Ascending aorta (tissue), 2 donors: ENCODE measurements at places on chromosomes 2 and 18. TPM values are rescaled to one million over a fixed set of nuclear protein-coding genes. Genes with fewer than 3 reads are reported as not detected.

GRCh38 chr2:211417544-211417943 is 861.1 kb downstream of the CPS1 start:
- DNase-seq = no peak
- H3K4me1 ChIP-seq = no peaks in the 10 kb centered on the region
- H3K27ac ChIP-seq = no peak overlapping the region
- H3K4me3 ChIP-seq = no peak overlapping the region
- H3K27me3 ChIP-seq = no peaks in the 10 kb centered on the region

The SLC23A3 gene
- 14.2 TPM for total RNA-seq

- DNase-seq = no peak
- no peaks in the 10 kb centered on the region for H3K27me3 ChIP-seq
- peaks cover 29% of the 10 kb centered on the region for H3K4me1 ChIP-seq
- peak overlapping the region; percentile 98 for H3K27ac ChIP-seq
- H3K36me3 ChIP-seq = peaks cover 4% of the 10 kb centered on the region
These were observed 69.3 kb upstream of the ITGB6 start for GRCh38 chr2:160269365-160269764.

DNA sequence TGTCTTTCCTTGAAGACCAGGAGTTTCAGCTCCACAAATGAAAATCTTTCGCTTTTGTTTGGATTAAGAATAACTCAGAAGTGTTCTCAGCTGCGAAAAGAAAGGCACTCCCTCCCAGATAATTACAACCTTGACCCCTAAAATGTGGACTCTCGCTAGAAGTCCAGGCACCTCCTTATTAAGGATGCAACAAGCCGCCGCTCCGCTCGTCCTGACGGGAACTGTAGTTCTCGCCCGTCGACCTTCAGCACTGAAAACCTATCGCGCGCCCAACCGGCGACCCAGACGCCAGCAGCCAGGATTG is 559 bp downstream of the IMMT start:
- H3K36me3 ChIP-seq = peaks cover 5% of the 10 kb centered on the region
- peaks cover 36% of the 10 kb centered on the region for H3K4me1 ChIP-seq
- peak; percentile 92 for DNase-seq
- H3K27ac ChIP-seq = peak overlapping the region; percentile 99
- H3K27me3 ChIP-seq = no peaks in the 10 kb centered on the region

DNA sequence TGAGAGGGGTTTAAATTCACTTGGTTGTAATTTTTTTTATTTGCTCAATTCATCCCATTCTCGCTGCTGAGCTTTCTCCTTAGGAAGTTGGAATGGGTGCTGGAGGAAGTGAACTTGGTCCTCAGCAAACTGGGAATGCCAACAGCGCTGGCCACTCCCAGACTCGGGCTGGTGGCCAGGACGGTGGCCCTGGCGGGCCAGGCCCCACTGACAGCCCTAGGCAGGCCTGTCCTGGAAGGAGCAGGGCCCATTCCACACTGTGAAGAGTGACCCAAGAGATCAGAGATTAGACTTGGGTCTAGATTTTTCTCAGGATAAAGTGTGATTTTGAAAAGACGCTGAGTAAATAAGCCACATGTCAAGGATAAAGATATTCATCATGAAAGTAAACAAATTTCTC is 132.7 kb downstream of the HDAC4 start:
- H3K4me1 ChIP-seq = peaks cover 23% of the 10 kb centered on the region
- peak overlapping the region; percentile 87 for H3K27ac ChIP-seq
- H3K4me3 ChIP-seq = no peak overlapping the region
- H3K27me3 ChIP-seq = no peaks in the 10 kb centered on the region
- peak; percentile 84 for DNase-seq

The TACR1 gene
- total RNA-seq = 27.5 TPM

- no peak overlapping the region for H3K4me3 ChIP-seq
- H3K36me3 ChIP-seq = no peaks in the 10 kb centered on the region
- no peaks in the 10 kb centered on the region for H3K27me3 ChIP-seq
- H3K27ac ChIP-seq = no peak overlapping the region
- no peak for DNase-seq
- no peaks in the 10 kb centered on the region for H3K4me1 ChIP-seq
These were observed 183.7 kb upstream of the LHCGR start for GRCh38 chr2:48939232-48939631.

DNA sequence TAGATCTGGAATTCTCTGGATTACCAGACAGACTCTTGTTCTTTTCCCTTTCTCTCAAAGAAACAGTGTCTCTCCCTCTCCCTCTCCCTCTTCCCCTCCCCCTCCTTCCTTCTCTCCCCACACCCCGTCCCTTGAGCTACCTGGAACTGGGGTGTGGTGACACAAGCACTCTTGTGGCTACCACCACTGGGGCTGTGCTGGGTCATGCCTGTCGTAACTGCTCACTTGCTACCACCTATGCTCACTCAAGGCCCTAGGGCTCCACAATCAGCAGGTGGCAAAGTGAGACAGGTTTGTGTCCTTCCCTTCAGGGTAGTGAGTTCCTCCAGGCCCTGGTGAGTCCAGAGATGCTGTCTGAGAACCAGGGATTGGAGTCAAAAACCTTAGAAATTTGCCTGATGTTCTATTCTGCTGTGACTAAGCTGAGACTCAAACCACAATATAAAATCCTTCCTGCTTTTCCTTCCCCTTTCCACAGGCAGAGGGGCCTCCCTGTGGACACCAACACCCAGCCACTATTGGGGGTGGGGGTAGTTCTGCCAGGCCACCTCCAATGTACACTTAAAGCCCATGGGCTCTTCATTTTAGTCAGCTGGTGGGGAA is 70.8 kb downstream of the OXER1 start:
- H3K36me3 ChIP-seq = no peaks in the 10 kb centered on the region
- no peak overlapping the region for H3K4me3 ChIP-seq
- no peaks in the 10 kb centered on the region for H3K4me1 ChIP-seq
- H3K27me3 ChIP-seq = no peaks in the 10 kb centered on the region
- H3K27ac ChIP-seq = no peak overlapping the region

- H3K27me3 ChIP-seq = no peaks in the 10 kb centered on the region
- H3K36me3 ChIP-seq = no peaks in the 10 kb centered on the region
- no peak overlapping the region for H3K27ac ChIP-seq
- H3K4me1 ChIP-seq = no peaks in the 10 kb centered on the region
- no peak overlapping the region for H3K4me3 ChIP-seq
These were observed 242.7 kb downstream of the CNTNAP5 start for GRCh38 chr2:124267794-124268193.

GRCh38 chr2:204274991-204275390 is 270.3 kb upstream of the PARD3B start:
- no peaks in the 10 kb centered on the region for H3K27me3 ChIP-seq
- H3K36me3 ChIP-seq = no peaks in the 10 kb centered on the region
- H3K27ac ChIP-seq = no peak overlapping the region

DNA sequence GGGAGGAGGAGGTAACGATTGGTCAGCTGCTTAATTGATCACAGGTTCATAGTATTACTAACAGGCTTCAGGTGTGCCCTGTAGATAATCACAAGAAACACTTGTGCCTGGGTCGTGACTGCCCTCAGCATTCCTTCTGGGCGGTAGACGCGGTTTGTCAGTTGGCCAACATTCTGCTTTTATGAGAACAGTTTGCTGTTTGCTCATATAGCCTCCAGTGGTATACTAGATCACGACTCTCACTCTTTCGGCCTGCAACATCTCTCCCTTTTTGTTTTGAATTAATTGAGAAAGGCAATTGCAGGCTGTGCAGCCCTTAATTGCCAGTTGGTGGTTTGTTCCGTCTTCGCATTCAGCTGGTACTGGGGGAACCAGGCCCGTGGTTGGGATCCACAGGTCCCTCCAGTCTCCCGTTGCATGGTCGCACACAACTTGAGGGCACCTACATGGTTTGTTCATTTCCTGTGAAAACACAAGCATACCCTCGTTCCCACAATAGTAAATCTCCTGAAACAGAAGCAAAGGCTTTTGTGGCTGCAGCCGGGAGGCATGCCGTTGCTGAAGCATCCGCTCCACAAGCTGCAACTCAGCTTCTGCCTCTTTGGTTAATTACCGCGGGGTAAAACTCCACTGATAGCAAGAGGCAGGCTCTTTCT is 30.3 kb upstream of the GPR17 start:
- no peak overlapping the region for H3K27ac ChIP-seq
- no peaks in the 10 kb centered on the region for H3K36me3 ChIP-seq
- no peaks in the 10 kb centered on the region for H3K4me1 ChIP-seq
- H3K27me3 ChIP-seq = no peaks in the 10 kb centered on the region
- no peak overlapping the region for H3K4me3 ChIP-seq
- no peak for DNase-seq

DNA sequence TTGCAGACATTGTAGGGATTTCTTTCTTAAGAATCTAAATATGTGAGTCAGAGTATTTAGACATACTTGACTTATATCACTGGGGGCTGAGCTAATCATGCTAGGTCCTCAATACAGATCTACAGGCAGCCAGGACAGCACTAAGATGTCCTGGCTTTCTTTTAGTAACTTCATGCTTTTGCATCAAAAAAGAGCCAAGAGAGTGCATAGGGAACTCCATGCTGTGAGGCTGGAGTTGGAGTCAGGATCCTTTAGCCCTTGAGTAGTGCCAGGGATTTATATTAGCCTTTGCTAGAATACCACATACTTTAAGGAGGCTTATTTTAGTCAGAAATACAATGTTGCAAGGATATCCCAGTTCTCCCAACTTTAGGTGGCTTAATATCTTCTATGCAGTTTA is 289.7 kb downstream of the CCDC85A start:
- no peaks in the 10 kb centered on the region for H3K4me1 ChIP-seq
- no peaks in the 10 kb centered on the region for H3K36me3 ChIP-seq
- H3K4me3 ChIP-seq = no peak overlapping the region
- DNase-seq = no peak
- H3K27ac ChIP-seq = no peak overlapping the region

The TMEM200C gene
- under 0.01 TPM for total RNA-seq

GRCh38 chr2:23497063-23497462 is 112.1 kb downstream of the KLHL29 start:
- H3K4me1 ChIP-seq = peaks cover 21% of the 10 kb centered on the region
- no peaks in the 10 kb centered on the region for H3K27me3 ChIP-seq
- no peaks in the 10 kb centered on the region for H3K36me3 ChIP-seq
- H3K4me3 ChIP-seq = no peak overlapping the region
- peak overlapping the region; percentile 66 for H3K27ac ChIP-seq
